EL (cell line): ENCODE measurements at places on chromosomes 11 and 22.
A peak's percentile ranks its signal among the peaks of the same experiment; 100 is the strongest.

GRCh38 chr11:129910360-129910759 lies 15.0 kb upstream of the NFRKB start:
- no peak for DNase-seq

- DNase-seq, result no peak
These were observed 3.8 kb downstream of the TMPRSS13 start for GRCh38 chr11:117925198-117925925.

GRCh38 chr22:35312198-35313059 lies 12.7 kb downstream of the TOM1 start:
- DNase-seq, result peak; percentile 78

GRCh38 chr22:27654546-27655445 lies 146.8 kb downstream of the MN1 start:
- no peak for DNase-seq

GRCh38 chr11:77407613-77408012 lies 66.3 kb downstream of the PAK1 start:
- DNase-seq, result peak; percentile 89

GRCh38 chr11:45332276-45332934 lies 46.3 kb upstream of the SYT13 start:
- DNase-seq, result peak; percentile 36

- no peak for DNase-seq
These were observed 55.5 kb downstream of the FAM83F start for GRCh38 chr22:40050258-40050657.

DNA sequence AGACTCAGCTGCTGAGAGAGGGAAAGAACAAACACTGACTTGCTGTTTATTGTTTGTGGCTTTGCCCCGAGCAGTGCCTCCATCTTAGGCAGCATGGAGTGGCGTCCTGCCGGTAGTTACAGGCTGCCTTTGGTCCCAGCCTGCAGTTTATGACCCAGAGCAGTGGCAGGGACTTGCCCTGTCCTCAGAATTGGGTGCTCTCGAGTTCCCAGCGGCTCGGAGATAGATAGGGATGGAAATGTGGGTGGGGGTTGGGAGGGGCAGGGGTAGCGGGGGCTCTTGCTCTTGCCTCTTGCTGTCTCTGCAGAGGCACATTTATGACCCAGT lies 3.1 kb downstream of the ALX4 start:
- no peak for DNase-seq

GRCh38 chr22:50246242-50247175 lies 1.7 kb upstream of the TUBGCP6 start:
- DNase-seq, result no peak

GRCh38 chr11:85257837-85258236 lies 369.3 kb downstream of the DLG2 start:
- DNase-seq, result no peak

- no peak for DNase-seq
These were observed 4.2 kb downstream of the USP2 start for GRCh38 chr11:119377112-119377901.

- no peak for DNase-seq
These were observed 231.1 kb upstream of the MPPED2 start for GRCh38 chr11:30816959-30817880.

DNA sequence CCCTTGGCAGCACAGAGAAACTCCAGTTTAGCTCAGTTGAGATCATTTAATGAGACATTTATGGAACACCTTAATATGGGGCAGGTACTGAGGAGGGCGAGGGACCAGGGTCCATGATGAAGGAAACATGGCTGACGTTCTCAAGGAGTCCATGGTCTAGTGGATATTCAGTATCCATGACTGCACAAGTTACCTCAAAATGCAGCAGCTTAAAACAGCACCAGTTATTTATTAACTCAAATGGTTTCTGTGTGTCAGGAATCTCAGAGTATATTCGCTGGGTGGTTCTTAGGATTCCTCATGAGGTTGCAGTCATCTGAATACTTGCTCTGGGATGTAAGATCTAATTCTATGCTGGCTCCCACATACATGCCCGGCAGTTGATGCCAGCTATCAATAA lies 346.8 kb downstream of the LARGE1 start:
- no peak for DNase-seq

DNA sequence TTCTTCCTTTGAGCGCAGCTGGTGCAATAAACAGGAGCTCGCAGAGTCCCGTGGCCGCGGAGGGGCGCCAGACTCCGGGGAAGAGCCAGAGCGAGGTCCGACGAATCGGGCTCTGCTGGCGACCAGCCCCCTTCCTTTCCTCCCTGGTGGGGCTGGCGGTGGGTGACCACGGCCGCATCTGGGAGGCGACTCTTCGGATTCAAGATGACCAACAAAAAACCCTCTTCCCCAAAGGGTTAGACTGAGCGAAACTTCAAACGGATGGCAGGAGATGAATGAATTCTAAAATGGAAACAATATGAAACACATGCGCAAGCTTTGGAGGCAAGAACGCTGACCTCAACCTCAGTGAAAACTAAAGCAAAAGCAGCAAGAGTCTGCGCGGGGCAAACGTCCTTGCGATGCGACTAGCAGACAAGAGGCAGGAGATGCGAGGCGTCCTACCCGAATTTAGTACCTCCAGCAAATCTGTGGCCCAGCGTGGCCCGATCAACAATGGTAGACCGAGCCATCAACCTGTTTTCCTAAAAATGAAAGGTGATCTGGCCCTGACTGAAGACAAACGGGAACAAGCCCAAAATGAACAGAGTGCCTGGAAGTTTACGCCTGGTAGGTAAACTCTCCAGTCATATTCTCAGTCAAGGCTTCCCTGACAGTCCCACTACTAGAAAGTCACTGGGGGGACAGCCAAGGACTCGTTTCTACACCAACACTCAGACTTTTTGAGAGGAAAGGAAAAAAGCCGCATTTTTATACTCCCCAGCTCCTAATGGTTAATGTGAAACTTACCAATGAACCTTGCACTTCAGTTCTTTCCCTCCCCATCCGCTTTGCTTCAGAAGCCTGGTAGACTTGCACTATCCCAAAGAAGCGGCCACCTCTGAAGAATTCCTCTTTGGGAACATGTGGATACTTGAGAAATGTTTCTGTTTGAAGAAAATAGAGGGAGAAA lies 11.6 kb downstream of the MMP3 start:
- peak; percentile 83 for DNase-seq

GRCh38 chr11:111693224-111693937 lies 72.8 kb downstream of the PPP2R1B start:
- no peak for DNase-seq

DNA sequence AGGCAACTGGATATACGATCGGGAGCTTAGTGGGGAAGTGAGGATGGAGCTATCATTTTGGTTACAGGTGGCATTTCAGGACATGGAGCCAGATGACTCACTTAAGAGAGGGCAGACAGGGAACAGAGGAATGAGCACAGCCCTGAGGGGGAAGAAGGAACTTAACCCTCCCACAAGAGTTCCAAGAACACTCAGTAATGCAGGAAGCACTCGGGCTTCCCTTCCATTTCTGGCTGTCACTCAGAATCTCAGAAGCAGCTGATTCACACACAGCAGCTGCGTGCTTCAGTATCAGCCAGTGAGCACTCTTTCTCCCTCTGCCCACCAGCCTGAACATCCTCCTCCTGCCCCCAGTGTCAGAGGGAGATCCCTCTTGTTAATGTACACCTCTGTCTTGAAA lies 34.8 kb downstream of the EFCAB6 start:
- DNase-seq, result peak; percentile 69

GRCh38 chr22:34324763-34325162 lies 404.5 kb upstream of the LARGE1 start:
- DNase-seq, result no peak

DNA sequence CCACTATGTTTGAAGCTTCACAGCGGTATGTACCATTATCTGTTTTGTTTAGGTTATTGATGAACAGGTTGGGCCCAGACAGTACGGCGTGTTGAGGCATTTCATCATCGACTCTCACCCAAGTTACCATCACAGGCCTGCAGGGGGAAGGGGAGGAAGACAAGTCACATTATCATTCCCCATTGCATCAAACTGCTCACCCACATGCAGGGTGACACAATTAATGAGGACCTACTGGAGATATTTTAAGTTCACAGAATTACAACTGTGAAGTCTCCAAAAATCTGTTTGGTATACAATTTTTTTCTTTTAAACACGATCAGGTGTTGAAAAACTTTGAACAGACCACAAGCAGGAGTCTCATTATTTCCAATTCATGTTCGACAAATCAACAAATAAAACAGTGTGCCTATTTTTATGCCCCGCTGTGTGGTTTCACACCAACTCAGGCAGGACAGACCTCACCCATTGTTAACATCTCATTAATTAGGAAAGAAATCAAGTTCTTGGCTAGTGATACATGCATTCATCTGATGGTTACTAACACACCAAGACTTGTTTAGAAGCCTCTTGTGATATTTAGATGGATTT lies 289.5 kb downstream of the CADM1 start:
- DNase-seq, result no peak

DNA sequence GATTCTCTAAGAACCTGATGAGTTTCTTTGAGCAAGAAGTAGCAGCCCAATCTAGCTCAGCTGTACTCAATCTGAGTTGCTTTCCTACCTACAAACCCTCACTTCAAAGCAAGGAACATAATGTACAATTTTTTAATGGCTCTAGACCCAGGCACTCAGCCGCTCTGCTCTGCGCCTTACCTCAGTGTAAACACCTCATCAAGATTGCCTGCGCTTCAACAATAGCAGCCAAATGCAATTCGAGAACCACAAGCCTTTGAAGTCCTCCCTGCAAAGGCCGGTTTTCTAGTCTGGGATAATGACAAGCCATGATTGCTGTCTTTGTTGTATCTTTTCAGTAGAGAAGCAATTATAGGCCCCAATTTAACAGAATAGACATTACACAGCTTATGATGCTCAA lies 38.0 kb downstream of the JHY start:
- no peak for DNase-seq

DNA sequence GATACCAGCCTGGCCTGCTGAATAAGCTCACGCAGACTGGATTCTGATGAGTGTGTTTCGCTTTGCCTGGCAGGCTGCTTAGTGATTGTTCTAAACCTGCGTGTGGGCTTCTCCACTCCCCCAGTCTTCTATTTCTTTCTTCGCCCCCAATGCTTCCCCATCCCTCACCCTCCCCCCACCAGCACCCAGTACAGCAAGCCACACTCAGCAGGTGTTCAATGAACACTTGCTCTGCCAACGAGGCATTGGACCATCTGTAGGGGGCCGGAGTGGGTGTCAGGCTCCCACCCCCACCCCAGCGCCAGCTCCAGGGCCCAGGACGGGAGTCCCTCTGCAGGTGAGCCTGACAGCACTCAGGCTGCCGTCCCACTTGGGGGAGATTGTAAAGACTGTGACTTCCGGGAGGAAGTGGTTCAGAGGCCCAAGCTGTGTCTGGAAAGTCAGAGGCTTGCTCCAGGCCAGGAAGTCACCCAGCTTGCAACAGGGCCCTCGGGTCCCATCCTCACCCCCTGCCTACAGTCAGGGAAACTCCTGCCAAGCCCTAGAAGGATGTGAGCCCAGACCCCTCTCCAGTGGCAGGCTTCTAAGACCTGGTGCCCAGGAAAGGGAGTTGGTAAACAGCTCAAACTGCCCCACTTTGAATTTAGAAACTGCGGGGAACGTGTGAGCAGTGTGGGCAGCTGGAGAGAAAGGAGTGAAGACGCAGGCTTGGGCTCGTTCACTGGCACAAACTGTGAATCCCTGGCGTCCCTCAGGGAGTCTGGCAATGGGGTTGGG lies 66.3 kb upstream of the PRDM11 start:
- DNase-seq, result peak; percentile 3

- DNase-seq, result no peak
These were observed 1.4 kb upstream of the DPP3 start for GRCh38 chr11:66478729-66479393.
